Immature natural killer cell (primary cell): ENCODE measurements at places on chromosomes 6 and 20. TPM values are rescaled to one million over a fixed set of nuclear protein-coding genes. Genes with fewer than 3 reads are reported as not detected.

- DNase-seq: no peak
Measured at GRCh38 chr6:63862486-63863198, 227.0 kb downstream of the PHF3 start.

- no peak for DNase-seq
Measured at GRCh38 chr6:55778705-55779104, 96.7 kb downstream of the BMP5 start.

DNA sequence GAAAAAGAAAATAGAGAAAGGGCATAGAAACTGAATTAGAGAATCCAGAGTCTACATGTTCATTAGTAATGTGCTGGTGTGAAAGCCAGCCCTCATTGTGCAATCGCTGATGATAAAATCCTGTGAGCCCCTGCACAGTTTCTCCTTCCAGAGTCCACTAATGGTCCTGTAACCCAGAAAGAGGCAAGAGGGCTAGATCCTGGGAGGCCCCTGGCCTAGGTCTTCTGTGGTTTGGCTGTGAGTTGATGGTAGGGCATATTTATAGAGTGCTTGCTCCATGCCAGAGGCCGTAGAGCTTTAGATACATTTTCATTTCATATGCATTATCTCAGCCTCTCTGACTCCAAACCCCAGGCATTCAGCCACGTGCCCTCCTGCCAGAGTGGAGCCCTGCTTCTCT is 94.9 kb upstream of the MTHFD1L start:
- DNase-seq: no peak

DNA sequence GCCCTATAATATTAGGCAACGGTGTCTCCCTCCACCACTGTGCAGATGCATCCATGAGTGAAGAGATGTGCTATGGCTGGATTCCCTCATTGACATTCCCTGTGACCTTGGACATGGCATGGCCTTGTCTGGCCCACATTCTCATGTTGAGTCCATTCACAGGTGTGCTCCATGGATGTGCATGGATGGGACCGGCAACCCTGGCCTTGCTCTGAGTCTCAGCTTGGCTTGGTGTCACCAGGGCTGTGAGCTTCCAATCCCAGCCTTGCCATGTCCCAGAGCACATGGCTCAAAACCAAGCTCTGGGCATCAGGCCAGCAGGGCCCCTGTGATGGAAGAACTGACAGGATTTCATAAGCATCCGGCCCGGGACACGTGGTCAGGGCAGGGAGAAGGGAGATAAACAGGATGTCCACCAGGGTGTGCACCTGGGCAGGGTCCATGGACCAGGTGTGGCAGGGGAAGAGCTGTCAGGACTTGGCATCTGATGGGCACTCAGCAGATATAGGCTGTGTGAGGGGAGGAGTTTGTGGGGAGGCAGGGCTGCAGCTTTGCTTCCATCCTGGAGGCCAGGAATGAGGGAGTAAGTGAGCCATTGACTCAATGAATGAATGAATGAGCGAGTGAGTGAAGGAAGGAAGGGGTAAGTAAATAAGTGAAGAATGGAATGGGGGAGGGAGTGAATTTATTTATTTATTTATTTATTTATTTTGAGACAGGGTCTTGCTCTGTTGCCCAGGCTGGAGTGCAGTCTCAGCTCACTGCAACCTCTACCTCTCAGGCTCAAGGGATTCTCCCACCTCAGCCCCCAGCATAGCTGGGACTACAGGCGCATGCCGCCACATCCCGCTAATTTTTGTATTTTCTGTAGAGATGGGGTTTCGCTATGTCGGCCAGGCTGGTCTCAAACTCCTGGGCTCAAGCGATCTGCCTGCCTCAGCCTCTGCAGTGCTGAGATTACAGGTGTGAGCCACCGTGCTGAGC is 15.7 kb downstream of the NRSN2 start:
- peak; percentile 8 for DNase-seq

DNA sequence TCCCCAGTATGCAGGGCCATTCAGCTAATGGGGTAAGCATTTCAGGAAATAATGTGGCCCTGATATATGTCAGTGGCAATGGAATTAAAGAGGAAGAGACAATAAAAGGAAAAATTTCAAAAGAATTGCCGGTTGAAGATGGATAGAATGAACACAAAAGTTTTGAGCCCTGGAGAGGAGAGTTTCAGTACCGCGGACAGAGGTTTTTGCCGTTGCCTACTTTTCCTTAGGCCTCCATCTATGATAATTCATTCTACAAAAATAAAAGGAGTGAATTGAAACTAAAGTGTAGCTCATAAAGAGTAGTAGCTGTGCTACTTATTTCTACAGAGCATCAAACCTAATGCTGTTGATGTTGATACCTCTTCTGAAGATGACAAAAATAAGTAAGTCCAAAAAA is 140.7 kb downstream of the RNASET2 start:
- no peak for DNase-seq

GRCh38 chr20:55919319-55919718 is 86.0 kb downstream of the CBLN4 start:
- DNase-seq: no peak

The SCUBE3 gene
- not detected for polyA plus RNA-seq

The SLC17A3 gene
- polyA plus RNA-seq: not detected

The LHFPL5 gene
- not detected for polyA plus RNA-seq

The MYCT1 gene
- polyA plus RNA-seq: not detected

The RAD21L1 gene
- polyA plus RNA-seq: not detected

The PRICKLE4 gene
- not detected for polyA plus RNA-seq
